ENCODE measurements at places on chromosomes 1 and 21.

- DNase-seq, result no peak
Measured at GRCh38 chr1:41777695-41778094, 141.0 kb downstream of the HIVEP3 start.

DNA sequence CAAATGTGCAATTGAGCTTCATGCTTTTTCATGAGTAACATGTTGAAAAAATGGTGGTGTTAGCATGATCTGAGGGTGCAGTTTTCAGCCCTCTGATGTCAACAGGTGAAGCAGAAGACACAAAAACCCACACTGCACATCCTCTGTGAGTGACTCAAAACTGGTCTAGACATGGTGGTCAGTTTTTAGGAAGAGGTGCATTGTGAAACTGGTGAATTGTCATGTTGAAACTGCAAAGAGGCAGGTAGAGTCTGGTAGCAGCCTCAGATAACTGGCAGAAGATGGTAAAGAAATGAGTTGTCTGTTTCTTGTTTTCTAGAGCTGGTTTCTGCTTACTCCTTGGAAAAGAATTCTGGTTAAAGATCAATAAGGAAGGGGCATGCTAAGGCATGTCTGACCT lies 97.3 kb upstream of the HMCN1 start:
- no peak for DNase-seq

DNA sequence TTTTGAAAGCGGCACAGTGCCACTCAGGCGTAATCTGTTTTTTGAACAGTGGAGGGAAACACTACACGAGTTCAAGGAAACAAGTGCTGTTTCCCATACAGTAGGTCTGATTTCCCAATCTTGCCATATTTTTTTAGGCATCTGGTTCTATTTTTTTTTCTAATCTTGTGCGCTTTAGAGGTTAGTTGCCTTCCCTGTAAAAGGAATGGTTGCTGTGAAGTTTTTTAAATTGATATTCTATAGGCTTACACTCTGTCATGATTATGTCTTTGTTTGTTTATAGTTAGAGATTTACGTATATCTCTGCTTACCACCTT lies 1.2 kb downstream of the NASP start:
- no peak for DNase-seq

- no peak for DNase-seq
Measured at GRCh38 chr1:30444850-30445249, 278.5 kb downstream of the MATN1 start.

GRCh38 chr1:29639741-29640427 lies 403.6 kb downstream of the PTPRU start:
- DNase-seq, result no peak

DNA sequence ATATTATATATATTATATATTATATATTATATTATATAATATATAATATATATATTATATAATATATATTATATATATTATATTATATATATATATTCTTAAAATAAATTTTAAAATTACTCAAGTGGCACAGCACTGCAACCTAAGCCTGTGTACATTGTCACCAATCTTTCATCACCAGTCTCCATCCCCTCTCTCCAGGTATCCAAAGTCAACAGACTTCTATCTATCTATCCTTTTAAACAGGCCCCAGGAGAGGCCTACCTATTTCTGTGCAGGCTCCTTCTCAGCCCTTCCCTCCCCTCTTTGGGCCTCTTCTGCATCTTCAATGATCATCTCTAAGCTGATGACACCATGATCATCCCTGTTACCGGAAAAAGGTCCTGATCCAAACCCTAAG lies 111.7 kb downstream of the RHOU start:
- DNase-seq, result no peak

DNA sequence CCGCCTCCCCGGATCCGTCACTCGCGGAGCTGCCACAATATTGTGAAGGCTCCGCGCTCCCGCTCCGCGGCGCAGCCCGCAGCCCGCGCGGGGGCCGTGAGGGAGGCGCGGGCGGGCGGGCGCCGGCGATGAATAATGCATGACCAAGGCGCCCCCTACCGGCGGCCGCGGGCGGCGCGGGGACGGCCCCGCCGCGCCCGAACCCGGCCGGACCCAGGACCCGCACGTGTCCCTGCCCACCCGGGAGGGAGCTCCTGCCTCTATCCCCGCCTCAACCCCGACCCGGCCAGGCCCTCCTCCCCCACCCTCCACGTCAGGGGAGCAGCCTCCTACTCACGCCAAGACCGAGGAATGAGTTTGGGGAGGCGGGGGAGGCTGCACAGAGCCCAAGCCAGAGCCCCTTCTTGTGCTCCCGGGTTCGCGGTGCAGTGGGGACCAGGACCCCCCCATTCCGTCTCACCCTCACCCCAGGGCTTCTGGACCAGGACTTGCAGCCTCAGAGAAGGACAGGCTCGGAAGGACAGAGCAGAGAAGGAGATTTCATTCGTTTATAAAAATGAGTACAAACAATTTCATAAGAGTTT lies 70.8 kb upstream of the CASZ1 start:
- DNase-seq, result peak; percentile 60

DNA sequence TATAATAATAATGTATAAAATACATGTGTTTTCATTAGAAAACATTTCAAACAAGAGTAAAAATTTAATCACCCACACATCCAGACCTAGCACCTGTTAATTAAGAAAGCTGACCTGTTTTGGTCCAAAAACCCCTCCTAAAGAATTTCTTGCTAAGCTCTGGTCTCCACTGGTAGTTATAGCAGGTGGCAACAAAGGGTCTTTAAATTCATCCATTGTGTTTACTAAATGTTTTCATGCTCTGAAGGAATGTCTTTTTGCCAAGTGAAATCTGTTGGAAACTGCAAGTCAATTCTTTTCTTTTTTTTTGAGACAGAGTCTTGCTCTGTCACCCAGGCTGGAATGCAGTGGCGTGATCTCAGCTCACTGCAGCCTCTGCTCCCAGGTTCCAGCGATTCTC lies 141.1 kb downstream of the ESRRG start:
- DNase-seq, result no peak

DNA sequence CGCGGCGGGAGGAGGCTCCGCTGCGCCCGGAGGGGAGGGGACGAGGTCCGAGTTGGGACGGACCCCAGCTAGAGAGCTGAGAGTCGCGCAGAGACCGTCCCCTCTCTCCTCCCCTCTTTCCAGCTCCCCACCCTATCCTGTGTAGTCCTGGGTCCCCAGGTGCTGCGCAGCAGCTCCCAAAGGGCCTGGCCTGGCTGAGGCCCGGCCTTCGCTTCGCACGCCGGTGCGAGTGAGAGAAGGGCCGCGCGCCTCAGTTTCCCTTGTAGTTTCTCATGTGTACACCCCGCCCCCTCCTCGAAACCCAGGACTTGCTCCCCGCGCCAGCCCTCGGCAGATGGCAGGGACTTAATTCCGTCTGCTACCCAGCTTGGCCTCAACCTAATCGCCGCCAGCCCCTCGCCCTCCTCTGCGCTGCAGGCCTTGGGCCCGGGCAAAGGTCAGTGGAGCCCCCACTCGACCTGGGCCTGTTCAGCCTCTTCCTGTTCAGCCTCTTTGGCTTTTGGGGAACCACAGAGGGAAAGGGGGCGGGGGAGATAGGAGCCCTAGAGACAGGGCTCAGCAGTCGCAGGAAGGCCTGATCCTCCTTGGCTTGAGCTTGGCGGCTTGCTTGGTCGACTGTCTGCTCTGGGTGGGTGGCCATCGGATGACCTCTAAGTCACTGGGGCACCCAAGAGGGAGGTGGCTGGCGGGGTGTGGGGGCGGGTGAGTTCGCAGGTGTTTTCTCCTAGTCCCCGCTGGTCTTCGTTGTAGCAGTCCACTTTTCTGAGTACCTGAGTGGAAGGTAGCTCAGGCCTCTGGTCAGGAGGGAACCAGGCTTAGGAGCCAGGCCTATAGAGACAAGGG lies 1.0 kb downstream of the ZNF687 start:
- no peak for DNase-seq

DNA sequence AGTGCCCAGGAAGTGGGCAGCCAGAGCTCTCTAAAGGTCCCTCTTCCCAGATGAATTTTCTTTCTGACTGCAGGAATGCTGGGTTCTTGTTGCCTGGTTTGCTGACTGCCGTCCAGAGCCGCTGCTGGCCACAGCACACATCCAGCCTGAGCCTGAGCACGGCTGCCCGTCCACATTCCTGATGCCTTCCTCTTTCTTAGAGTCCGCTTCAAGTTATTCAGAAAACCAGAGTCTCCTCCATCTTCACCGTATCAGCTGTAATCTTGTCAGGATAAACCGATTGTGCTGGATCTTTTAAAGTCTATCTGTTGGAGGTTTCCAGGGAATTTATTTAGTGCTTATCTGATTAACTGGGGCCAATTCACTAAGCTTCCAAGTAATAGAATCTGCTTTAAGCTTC lies 84.8 kb upstream of the BCAR3 start:
- DNase-seq, result no peak

DNA sequence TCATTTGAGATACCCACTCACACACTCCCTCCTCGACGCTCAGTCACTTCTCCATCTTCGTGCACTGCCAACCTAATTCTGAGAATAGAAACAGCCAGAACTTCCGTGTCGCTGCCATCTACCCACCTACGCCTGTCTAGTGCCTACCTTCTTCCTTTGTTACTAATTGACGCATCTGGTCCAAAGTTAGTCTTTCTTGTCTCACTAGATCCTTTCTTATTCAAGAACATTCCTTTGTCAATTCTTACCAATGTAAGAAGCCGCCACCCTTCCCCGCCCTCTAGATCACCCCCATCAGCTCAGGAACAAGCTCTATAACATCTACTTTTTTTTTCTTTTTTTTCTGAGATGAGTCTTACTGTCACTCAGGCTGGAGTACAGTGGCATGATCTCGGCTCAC lies 3.7 kb downstream of the PADI6 start:
- DNase-seq, result no peak

GRCh38 chr1:183898001-183898396 lies 93.1 kb downstream of the RGL1 start:
- no peak for DNase-seq

- no peak for DNase-seq
Measured at GRCh38 chr1:201074018-201074417, 38.2 kb downstream of the CACNA1S start.

DNA sequence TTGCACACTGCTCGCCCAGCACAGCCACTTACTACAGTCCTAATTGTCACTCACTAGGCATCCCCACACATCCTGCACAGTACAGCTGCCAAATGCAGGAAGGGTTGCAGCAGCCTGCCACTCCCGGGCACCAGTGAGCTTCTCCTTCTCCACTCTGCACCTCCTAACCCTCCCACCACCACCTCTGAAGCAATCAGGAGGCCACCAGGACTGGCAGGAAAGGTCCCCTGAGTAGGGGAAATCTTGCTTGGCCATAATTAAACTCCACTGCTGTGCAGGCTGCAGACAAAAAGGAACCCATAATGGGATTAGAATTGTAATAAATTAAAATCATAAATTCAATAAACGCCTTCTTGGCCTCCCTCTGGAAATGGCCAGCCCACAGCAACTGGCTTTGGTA lies 31.8 kb downstream of the FBXO2 start:
- DNase-seq, result no peak

DNA sequence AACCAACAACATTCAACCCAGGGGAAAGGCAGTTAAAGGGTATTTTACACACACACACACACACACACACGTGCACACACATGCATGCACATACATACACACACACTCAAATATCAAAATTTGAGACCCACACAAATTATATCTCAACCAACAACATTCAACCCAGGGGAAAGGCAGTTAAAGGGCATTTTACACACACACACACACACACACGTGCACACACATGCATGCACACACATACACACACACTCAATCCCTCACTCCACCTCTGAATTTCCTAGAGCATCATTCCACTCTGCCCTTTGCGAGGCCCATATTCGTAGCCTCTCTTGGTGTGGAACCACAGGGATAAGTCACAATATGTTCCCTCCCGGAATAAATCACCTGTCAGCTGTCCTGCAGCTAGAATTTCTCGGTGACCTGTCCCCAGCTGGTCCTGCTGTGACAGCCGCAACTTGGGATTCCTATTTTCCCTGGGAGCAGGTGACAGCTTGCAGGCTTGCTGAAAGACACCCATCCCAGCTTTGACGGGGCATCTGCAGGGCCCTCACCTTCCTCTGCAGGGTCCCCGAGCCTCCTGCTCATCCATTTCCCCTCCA lies 122.7 kb downstream of the PSMG1 start:
- DNase-seq, result no peak

- DNase-seq, result no peak
Measured at GRCh38 chr1:6545276-6546112, 8.8 kb downstream of the NOL9 start.

DNA sequence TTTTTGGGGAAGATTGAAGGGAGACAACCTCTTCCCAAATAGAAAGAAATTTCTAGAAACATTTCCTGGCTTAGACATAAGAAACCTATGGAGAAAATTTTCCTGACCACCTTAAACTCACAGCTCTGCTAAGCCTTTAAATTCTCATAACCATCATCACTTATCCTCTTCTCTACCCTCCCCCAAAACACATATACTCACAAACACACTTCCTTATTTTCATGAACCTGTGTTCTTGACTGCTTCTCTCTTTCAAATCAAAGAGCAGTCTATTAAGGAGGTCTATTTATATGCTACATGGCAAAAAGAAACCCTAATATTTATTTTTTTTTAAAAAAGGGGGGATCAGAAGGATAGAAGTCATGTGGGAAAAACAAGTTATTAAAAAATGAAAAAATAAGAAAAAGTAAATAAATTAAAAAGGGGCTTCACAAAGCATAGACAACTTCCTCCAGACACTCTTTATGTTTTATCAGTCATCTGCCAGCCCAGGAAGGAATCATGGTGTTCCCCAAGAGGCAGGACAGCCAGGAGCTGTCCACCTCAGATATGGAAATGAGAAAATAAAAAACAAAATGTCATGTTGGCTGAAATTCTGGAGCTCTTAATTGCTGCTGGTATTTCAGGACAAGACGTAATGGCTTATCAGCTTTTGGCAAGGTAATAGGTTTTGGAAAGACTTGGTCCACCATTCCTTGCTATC lies 12.8 kb upstream of the RGS2 start:
- DNase-seq, result no peak

- no peak for DNase-seq
Measured at GRCh38 chr1:201692555-201693394, 136.2 kb upstream of the IPO9 start.

GRCh38 chr1:209899948-209900347 lies 38.1 kb upstream of the SYT14 start:
- no peak for DNase-seq

DNA sequence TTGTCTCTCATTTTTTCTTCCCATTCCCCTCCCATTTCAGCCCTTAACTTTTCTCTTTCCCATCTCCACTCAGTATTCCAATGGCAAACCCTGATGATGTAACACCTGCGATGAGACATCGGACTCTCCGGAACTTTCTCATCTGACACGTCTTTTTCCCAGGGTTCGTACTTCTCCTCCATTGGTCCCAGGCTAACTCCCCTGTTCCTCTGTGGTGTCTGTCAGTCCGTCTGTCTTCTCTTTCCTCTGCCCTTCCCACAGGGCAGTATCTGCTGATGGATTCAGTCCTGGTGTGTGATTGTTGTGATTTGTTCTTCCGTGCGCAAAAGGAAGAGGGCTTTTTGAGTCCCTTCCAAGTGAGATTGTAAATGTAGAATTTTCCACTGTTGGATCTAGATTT lies 27.7 kb downstream of the VANGL2 start:
- no peak for DNase-seq
